Stimulated activated CD4-positive, alpha-beta T cell treated with anti-CD3 and anti-CD28 coated beads, Interleukin-4, amount 100 ng/mL, for 48 hours (primary cell): ENCODE measurements at places on chromosomes 5 and 9.

GRCh38 chr9:129583308-129584038 is 37.4 kb downstream of the C9orf50 start:
- no peak for DNase-seq

DNA sequence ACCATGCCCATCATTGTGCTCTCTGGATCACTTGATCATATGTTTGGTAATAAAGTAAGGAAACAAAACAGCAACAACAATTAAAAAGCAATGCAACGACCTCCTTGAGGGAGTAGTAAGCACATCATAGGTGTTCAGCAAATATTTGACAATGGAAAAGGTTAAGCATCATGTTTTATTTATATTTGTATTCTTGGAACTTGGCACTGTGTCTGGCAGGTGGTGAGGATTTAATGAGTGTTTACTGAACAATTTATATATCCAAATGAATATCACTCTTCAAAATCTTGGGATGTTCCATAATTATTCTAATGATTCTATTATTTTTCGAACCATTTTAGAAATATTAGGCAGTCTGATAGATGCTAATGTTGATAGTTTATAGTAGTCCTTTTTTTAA is 6.2 kb downstream of the PIP5K1B start:
- DNase-seq: no peak

DNA sequence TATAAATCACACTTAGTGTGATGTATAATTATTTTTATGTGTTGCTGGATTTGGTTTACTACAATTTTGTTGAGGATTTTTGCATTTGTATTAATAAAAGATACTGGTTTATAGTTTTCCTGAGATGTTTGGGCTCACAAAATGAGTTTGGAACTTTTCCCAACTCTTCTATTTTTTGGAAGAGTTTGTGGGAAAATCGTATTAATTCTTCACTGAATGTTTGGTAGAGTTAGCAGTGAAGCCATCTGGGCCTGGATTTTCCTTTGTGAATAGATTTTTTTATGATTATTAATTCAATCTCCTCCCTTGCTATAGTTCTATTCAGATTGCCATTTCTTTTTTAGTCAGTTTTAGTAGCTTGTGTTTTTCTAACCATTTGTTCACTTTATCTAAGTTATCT is 201.7 kb upstream of the NFIL3 start:
- DNase-seq: no peak

- DNase-seq: no peak
Observed at GRCh38 chr9:77156646-77157371, 20.5 kb upstream of the VPS13A start.

- DNase-seq: no peak
Observed at GRCh38 chr9:109846776-109847175, 66.8 kb downstream of the PALM2AKAP2 start.

- DNase-seq: peak; percentile 19
Observed at GRCh38 chr5:66151030-66151429, 6.9 kb downstream of the SREK1 start.

- no peak for DNase-seq
Observed at GRCh38 chr9:108672475-108673190, 183.2 kb downstream of the ACTL7B start.

DNA sequence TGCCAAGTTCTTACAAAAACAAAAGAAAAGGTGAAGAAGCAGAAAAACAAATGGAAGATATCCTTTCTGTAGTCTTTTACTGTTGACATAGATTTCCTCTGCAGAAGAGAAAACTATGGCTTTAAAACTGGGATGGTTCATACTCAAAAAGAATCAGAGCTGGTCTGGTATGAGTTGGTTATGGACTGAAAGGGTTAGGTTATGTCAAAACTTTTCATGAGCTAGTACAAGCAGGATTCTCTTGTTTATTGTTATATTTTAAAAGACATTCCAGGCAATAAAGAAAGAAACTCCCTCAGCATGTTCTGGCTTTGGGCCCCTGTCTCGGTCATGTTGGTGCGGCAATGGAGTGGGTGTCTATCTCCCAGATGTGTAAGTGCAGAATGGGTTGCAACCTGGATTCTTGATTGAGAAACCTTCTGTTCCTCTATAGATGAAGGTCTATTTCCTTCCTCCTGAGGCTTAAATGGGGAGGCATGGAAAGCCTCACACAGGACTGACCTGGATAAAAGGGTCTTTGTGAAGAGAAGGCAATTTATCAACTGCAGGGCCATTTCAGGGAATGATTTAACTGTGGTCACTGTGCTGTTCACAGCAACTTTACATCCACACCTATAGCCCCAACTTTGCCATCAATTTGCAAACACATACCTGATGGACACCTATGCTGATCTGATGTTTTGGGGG is 209.6 kb upstream of the TNC start:
- no peak for DNase-seq

- no peak for DNase-seq
Observed at GRCh38 chr5:156947925-156948324, 15.1 kb downstream of the TIMD4 start.

GRCh38 chr5:168908207-168908606 is 329.0 kb upstream of the PANK3 start:
- DNase-seq: no peak

DNA sequence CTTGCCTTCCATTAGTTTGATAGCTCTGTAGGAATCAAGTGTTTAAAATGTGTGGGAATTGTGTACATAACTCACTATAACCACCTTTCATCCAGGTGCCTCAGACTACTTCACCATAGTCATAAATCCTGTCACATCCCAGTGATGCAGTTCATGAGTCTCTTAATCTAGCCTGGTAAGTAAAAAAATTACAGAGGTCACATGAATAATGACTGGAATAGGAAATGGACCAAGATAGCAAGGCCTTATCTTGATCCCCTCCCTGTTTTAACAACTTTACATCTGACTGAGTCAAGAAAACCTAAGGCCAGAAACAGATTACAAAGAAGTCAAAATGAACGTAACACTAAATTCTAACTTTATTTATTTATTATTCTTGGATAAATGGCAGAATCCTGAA is 1.5 kb upstream of the RNF145 start:
- no peak for DNase-seq

DNA sequence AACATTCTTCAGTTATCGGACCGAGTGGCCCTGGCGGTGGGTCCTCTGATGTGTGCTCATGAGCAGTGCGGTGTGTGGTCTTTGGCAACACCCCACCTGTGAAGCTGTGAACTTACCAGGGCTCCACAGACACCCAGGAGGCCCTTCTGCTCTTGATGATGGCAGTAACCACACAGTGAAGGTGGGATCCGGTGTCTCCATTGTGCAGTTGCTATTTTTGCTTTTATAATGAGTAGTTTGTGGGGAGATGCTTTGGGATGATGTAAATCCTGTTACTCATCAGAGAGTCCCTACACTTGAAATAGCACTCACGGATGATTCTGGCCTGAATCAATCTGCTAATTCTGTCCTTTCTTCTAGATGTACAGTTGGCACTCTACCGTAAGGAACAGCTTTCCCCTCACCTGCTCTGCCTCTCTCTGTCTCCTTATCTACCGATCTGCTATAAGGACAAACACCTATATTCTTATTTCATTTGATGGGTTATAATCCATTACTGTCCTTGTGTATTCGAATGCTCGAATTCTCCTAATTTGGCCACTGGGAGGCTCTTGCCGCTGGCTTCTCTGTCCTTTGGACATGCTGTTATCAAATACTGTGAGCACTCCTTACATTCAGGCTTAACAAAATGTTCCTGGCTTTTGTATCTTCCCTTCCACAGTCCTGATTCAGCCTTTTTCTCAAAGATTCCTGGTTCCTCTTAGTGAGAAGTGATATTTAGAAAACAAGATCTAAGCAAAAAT is 20.2 kb downstream of the ATPSCKMT start:
- DNase-seq: no peak

DNA sequence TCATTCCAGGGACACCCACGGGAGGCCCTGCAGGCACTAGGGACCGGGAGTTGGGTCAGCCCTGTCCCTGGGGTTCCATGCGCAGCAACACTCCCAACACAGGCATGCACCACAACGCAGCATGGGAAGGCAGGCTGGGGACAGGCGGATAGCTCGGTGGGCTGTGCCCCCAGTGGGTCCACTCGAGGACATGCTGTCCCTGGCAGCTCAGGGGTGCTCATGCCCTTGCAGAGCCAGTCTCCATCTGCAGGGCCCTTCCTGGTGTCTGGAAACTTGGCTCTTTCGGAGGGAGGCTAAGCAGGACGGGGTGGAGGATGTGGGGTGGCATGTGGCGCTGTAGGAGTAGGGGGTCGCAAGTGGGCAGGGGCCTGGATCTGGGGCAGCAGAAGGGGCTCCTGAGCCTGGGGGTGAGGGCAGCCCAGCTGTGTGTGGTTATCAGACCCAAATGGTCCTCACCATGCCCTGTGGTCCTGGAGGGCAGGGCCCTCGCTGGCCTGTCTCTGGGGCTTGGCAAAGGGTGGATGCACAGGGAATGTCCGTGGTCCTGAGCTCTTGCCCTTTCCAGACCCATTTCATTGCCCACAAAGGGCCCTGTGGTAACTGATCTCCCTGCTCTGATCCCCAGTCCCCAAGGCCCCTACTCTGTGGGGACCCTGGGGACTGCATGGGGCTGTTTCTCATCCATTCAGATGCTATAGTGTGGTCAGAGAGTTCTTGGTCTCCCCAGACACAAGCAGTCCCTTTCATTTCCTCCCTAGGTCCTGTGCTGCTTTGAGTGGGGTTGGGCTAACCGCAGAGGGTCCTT is 90.3 kb upstream of the PHYKPL start:
- DNase-seq: no peak

DNA sequence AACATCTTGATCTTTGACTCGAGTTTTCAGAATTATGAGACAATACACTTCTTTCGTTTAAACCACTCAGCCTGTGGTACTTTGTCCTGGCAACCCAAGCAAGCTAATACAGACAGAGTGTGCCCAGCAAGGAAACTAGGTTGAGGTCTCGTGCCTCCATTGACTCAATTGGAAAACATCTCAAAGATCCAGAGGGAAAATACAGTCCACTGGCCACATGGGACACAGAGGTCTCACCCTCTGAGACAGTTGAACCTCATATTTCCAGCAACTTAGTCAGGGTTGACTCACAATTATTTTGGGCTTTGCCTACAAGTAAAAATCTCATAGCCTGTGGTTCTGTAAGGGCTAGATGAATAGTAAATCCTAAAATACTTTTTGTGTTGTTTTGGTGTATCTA is 631.5 kb downstream of the MTRR start:
- no peak for DNase-seq

DNA sequence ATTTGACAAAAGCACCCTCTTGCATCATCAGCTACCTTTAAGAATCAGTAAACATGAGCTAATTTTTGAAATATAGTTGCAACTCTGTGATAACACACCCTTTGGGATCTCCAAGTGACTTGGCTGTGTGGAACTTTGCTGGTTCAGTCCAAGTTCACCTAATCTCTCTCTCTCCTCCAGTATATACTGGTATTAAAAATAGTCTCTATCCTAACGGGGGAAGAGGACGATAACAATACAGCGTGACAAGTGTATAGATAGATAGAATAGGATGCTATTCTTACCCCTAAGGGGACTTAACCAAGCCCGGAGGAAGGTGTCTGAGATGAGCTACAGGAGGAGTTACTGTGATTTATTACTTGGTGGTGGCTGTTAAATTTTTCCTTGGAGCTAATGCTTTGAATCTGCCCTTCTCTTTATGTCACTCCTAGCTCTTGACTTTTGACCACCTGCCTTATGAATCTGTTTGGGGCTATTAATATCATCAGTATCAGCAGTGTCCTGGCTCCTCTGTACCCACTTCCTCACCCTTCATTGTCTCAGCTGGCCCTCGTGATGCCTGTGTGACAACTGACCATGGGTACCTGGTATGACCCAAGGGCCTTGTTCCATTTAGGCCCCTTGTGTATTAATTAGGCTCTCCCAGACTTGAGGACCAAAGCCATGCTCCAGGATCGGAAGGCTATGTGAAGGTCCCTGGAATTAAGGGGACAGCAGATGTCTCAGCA is 223.9 kb downstream of the SREK1 start:
- DNase-seq: no peak

DNA sequence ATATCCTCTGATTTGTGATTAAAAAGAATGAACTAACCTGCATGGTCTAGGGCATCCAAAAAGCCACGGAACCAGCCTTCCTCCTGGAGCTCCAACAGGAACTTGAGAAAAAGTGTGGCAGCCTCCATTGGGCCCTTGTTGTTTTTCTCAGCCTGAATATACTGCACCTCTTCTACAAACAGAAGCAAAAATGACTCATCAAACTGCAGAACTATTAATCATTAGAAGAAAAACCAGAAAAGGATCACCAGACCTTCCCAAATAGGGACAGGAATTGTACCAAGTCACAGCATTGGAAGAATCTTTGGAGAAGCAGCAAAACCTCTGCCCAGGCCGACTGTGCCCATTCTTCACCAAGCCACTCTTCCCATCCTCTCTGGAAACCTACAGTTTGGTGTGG is 25.2 kb downstream of the RIGI start:
- DNase-seq: no peak
